ENCODE measurements at places on chromosomes 12 and 14.

DNA sequence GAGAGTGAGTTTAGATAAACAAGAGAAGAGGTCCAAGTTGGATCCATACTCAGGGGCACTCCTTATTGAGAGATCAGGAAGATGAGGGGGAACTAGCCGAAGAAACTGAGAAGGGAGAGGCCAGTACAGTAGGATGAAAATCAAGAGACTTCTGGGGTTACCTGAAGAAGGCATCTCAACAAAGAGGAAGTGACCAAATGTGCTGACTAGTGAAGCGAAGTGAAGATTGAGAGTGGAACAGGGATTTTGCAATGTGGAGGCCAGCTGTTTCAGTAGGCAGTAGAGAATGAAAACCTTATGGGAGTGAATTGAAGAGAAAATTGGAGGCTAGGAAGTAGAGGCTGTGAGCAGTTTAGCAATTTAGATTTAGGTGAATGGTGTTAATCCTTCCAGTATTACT lies 153.0 kb downstream of the SYNE2 start:
- DNase-seq = no peak

DNA sequence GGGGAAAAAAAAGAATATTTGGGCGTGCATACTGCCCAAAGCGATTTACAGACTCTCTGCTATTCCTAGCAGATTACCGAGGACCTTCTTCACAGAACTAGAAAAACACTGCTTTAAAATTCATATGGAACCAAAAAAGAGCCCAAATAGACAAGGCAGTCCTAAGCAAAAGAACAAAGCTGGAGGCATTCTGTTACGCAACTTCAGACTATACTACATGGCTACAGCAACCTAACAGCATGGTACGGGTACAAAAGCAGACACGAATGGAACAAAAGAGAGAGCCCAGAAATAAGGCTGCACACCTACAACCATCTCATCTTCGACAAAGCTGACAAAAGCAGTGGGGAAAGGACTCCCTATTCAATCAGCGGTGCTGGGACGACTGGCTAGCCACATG lies 56.7 kb downstream of the TRAF3 start:
- no peak for DNase-seq

- DNase-seq = peak; percentile 79
These were observed 14.7 kb downstream of the GPR68 start for GRCh38 chr14:91229743-91230200.

- no peak for DNase-seq
These were observed 36.7 kb downstream of the CFAP54 start for GRCh38 chr12:96526110-96526509.

DNA sequence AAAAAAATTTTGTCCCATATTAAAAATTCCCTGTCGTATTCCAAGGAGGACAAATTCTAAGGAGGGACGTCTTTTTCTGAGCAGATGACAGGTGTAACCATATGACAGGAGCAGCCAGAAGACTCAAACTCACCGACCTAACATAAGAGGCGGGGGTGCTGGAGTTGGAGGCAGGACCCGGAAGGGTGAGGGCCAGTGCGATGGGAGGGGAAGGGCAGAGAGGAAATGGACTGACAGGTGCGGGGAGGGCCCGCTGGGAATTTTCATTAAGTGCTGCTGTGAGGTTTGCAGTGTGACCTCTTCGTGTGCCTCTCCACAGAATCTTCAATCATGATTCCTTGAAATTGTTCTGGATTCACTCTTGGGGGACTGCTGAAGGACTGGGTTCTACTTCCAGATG lies 189.4 kb downstream of the NTF3 start:
- DNase-seq = no peak

DNA sequence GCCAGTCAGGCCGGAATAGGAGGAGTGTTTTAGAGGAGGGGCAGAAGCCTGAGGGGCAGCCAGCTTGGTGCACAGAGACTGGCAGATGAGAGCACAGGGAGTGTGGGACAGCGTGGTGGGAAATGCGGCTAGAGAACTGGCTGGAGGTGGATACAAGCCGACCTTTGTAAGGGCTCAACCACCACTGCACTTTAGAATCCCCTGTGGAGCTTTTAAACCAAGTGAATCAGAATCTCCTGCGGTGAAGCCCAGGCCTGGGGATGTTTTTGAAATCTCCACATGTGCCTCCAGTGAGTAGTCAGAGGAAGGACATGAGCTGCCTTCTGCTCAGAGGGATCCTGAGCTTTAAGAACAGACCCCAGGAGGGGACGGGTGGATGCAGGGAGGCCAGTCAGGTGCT lies 10.9 kb upstream of the PCED1B start:
- no peak for DNase-seq

GRCh38 chr14:61662437-61663311 lies 32.6 kb upstream of the HIF1A start:
- peak; percentile 79 for DNase-seq

- DNase-seq = no peak
These were observed 27.6 kb downstream of the KITLG start for GRCh38 chr12:88552610-88553079.

GRCh38 chr12:105289114-105289904 lies 41.2 kb upstream of the C12orf75 start:
- no peak for DNase-seq

DNA sequence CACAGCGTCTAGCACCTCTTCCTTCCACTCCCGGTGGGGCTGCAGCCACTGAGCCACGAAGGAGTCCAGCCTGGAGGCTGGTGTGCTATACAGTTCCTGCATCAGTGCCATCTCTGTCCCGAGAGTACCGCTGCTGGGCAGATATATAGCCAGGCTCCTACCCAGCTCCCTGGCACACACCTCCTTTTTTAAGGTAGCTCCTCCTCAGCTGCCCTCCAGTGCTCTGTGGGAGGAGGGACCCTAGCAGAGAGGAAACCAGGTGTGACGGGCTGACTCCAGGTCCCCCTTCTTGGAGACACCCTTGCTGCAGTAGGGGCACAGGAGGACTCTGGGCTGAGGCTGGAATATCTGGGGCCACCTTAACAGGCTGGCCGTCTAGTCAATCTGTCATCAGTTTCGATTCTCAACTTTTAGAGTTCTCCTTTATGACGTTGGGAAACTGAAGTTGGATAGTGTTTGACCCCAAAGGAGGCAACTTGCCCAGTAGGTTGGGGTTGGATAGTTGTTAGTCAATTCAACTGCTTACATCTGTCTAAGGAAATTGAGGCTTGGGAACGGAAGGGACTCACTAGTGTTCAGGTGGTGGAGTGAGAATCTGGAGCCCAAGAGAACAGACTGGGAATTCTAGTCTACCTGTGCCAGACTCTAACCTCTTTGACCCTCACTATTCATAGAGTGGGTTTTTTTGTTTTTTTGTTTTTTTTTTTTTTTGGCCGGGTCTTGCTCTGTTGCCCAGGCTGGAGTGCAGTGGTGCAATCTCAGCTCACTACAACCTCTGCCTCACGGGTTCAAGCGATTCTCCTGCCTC lies at the start of gene OASL:
Gene OASL (minus strand): TSS at position 386 of the 808 bp plus-strand sequence. CDS start 275 bp downstream, at position 111.
- peak; percentile 61 for DNase-seq

DNA sequence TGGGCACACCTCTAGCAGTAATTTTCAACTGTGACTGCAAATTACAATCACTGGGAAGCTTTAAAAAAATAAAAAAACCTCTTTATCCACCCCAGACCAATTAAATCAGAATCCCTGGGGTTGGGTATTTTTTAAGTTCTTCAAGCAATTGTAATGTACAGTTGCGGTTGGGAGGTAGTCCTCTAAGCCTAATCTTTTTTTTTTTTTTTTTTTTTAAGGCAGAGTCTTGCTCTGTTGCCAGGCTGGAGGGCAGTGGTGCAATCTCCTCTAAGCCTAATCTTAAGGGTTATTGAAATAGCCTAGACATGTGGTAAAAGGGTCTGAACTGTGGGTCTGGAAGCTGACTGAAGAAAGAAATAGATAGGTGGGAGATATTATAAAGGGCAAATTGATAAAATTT lies 230.5 kb downstream of the AKAP6 start:
- no peak for DNase-seq

DNA sequence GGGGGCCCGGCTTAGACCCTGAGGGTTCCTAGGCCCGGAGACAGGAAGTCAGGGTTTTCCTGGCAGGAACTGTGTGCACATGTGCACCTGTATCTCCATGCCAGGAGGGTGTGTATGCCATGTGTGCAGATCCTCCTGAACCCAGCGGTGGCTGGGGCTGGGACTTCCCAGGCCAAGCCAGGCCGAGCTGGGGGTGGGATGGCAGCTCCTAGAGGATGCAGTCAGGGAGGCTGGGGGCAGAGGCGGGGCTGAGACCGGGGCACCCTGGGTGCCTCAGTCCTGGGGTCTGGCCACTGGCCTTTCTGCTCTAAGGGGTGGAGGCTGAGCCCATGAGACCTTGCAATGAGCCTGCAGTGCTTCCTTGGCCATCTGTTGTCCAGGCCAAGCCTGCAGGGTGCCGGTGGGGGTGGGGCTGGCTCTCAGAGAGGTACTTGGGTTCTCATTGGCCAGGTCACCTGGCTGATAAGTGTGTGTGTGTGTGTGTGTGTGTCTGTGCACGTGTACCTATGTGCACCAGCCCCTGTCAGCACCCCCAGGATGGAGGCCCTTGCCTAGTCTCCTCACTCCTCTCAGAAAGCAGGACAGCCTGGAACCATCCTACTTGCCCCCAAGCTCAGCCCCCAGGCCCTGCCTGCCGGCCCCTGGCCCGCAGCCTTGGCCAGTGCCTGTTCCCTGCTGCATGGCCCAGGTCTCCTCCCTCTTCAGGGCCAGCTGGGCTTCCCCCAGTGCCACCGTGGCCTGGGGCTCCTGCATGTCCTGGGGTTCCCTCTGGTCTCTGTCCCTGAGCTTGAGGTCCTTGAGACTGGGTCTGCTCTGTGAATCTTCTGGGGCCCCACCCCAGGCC lies 10.6 kb upstream of the TNFAIP2 start:
- no peak for DNase-seq

GRCh38 chr12:6333566-6333965 lies 8.3 kb downstream of the TNFRSF1A start:
- DNase-seq = no peak

DNA sequence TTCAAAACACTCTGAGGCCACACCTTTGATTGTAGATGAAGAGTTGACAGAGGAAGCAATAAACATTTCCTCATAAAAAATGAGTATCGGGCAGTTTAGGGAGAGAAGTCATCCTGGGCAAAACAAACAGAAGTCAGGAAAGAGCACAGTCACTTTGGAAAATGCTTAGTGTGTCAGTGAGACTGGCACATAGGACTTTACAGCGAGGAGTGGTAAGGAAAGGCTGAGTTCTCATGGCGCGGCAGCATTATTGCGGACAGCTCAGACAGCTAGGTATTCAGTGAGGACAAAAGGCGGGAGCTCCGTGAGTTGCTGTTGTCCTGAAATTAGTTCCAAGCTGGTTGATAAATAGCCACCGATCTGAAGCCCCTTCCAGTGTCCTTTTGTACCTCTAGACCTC lies 229.9 kb downstream of the SNAPC1 start:
- no peak for DNase-seq

GRCh38 chr14:36059531-36059930 lies 117.0 kb downstream of the PTCSC3 start:
- no peak for DNase-seq

DNA sequence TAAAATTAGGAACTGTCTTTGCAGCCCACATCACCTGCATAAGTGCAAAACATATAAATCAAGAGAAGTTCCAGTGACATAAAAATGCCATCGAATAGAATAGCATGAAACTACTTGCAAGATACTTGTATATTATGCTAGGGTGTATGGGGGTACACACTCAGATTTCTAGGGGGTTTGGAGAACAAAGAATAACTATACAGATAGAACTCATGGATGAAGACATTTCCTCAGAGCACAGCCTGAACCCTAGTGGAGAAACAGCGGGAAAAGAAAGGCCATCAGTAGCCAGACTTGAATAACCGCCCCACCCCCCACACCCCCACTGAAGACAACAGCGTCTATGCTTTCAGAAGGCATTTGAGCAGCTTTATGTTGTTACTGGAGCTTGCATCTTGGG lies 425.8 kb downstream of the NPAS3 start:
- no peak for DNase-seq

- DNase-seq = no peak
These were observed 873.6 kb downstream of the C12orf50 start for GRCh38 chr12:87155621-87156020.

- no peak for DNase-seq
These were observed 977 bp upstream of the KRT5 start for GRCh38 chr12:52521175-52521567.

DNA sequence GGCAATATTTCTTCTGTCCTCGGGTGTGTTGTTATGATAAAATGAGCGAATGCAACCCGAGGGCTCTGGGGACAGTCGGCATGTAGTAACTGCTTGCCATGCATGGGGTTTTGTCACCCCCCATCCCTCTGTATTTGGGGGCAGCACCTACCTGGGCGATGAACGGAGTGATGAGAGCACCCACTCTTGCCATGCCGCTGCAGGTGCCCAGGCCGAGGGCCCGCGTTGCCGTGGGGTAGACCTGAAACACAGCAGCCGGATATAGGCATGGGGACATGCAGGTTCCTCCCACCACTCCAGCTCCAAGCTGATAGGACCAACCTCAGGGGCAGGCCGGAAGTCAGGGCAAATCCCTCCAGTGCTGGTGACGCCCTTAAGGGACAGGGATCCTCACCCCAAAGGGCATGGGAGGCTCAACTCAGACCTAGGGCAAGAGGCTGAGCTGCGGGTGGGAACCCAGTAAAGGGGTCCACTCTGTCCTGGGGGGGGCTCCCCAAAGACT lies 35.8 kb downstream of the DAO start:
- no peak for DNase-seq

DNA sequence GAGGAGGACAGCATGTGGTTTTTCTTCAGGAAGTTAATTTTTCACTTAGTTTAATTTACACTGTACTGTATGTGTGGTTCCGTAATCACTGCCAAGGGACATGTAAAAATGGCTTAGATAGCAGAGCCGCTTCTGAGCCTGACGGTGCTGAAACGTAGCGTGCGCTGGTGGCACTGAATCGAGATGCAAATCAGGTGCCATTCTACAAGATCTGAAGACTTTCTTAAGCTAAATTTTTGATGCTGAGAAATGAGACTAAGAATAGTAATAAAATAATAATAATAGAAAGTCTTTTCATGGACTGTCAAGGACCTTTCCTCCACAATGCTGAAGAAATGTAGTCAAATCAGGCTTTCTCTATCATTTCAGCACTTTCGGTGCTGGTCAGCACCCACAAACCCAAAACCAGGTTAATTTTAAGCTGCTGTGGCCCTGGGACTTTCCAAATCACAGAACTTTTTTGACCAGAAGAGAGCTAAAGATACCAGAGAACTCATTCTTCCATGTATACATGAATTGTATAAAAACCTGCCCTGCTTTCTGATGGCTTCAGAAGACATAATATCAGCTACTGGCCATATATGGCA lies 183.3 kb upstream of the LMO3 start:
- DNase-seq = no peak

- no peak for DNase-seq
These were observed 353.2 kb downstream of the BCAT1 start for GRCh38 chr12:24595652-24596235.

All from Kasumi-1 (cell line).